ENCODE measurements at places on chromosomes 2 and 18.

DNA sequence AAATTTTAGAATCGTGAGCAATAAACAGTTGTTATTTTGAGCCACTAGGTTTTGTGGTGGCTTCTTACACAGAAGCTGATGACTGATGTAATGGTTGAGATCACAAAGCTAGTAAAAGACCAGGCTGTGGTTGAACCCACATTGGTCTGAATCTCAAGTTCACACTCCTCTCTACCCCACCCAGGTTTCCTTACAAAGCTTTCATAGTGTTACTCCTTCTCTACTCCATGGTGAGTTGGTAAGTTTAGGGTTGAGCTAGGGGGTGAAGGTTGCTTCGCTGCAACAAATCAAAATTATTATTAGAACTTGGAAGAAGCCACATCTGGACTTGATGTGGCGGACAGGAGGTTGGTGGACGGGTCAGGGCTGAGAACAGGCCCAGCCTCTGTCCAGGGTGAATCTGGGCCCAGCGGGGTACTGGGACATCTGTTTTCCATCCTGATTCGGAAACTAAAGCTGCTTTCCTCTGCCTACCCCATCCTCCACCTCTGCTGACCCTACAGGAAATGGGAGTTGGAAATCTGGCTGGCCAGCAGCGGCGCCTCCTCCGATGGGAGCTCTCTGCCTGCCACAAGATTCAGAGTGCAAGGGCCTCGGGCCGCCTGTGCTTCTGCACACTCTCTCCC is 86.3 kb downstream of the ZFP36L2 start:
- no peak for DNase-seq

DNA sequence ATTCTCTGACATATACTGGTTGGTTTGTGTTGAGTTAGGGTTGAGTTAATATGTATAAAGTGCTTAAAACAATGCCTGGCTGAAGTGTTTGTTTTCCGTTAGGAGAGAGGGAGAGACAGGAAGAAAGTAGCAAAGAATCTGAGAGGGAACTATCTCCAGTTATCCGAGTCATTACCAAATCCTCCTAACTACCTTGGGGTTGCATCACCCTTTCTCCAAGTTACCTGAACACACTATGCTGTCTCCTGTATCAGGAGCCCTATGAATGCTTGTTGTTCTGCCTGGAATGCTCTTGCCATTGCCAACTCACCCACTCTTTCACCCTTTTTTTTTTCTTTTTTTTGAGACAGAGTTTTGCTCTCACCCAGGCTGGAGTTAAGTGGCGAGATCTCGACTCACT is 47.9 kb upstream of the ITGAV start:
- no peak for DNase-seq

DNA sequence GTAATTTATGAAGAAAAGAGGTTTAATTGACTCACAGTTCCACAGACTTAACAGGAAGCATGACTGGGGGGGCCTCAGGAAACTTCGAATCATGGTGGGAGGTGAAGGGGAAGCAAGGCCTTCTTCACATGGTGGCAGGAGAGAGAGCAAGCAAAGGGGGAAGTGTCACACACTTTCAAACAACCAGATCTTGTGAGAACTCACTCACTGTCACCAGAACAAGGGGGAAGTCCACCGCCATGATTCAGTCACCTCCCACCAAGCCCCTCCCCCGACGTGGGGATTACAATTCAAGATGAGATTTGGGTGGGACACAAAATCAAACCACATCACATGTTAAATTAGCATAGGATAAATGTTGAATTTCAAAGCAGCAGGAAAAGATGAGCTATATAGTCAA is 56.2 kb downstream of the STRADB start:
- no peak for DNase-seq

- DNase-seq = no peak
Measured at GRCh38 chr2:138244501-138244925, 257.1 kb upstream of the SPOPL start.

- DNase-seq = no peak
Measured at GRCh38 chr2:8558096-8558495, 123.8 kb upstream of the ID2 start.

GRCh38 chr2:161177969-161178368 is 17.7 kb downstream of the TANK start:
- DNase-seq = no peak

- no peak for DNase-seq
Measured at GRCh38 chr2:26008851-26009566, 24.9 kb upstream of the RAB10 start.

GRCh38 chr2:233768076-233768475 is 8.0 kb downstream of the UGT1A1 start:
- DNase-seq = no peak

DNA sequence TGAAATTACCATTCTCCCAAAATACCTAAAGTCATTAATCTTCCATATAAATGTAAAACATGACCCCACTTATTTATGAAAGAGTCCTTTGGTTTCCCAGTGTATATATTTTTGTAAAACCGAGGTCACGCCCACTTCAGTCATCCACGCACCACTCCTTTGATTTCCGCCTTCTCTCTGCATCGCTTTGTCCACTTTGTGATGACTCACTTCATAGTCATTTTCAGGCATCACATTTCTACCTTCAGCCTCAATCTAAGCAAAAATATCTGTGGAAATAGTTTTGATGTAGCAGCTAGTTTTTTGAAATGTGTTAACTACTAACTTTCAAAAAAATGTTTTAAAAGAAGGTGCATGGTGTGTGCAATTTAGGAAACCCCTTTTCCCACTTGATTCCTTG is 793.5 kb upstream of the SOX11 start:
- DNase-seq = no peak

DNA sequence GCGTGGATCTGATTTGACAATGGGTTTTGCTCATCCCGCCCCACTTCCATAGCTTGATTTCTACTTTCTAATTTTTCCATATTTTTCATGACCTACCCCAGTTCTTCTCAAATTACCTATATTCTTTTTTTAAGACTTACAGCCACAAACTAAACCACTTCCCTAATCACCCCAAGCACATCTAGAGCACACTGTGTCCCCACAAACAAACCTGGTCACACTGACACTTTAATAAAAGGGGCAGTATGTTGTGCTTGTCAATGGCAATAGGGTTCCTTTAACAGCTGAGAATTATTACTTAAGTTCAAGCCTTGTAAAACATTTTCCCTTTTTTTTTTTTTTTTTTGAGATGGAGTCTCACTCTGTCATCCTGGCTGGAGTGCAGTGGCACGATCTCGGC is 47.1 kb downstream of the MREG start:
- no peak for DNase-seq

GRCh38 chr2:138654146-138654545 is 126.0 kb downstream of the NXPH2 start:
- peak; percentile 14 for DNase-seq

- DNase-seq = no peak
Measured at GRCh38 chr18:77208964-77209363, 40.7 kb upstream of the GALR1 start.

DNA sequence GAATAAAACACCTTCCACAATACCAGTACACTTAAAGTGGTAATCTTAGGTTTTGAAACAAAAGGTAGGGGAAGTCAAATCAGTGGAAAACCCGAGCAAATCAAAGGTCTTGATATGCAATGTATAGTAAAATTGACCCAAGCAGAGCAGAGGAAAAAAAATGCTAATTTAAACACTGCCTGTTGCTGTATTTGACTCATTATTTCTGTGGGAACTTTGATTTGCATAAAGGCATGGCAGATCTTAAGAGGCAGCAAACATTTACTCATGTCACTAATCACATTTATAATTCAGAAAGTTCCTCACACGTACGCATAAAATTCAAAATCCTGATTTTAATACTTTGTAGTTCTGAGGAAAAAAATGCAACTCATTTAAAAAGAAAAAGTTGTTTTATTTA is 64.4 kb downstream of the IKZF2 start:
- DNase-seq = no peak

DNA sequence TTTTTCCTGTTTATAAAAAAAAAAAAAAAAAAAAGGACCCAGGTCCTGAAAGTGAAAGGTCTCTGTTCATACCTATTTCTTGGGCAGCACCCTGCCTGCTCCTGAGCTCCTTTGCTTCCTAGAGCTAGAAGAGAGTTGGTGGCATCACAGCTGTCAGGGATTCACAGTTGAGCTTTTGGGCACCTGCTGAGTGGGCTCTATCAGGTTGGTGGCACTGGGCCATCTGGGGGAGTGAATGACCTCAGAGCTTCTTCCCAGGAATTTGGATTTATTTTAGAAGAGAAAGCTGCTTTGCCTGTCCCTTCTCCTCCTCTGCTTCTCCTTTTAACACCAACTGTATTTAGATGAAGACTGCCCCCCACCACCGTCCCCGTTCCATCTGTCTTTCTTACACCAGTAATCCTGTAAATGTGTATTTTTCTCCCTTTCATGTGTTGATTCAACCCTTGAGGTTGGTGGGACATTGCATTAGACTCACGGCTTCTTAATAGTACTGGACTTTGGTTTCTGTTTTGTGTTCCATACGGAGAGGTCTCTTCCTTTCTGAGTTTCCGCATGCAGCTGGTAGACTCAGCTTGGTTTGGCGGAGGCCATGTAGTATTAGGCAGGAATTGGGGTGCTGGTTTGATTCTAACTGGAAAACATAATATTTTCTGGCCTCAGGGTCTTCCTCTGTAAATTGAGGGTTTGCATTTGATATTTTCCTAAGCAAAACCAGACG is 7.6 kb upstream of the MGAT5 start:
- DNase-seq = peak; percentile 57

GRCh38 chr2:128036748-128037607 is 9.1 kb upstream of the SAP130 start:
- no peak for DNase-seq

- no peak for DNase-seq
Measured at GRCh38 chr2:197322724-197323720, 12.4 kb upstream of the ANKRD44 start.

Measured in NCI-H82 (cell line).